ENCODE measurements at places on chromosomes 7 and 10.

- DNase-seq = no peak
Observed at GRCh38 chr7:135925210-135925609, 51.9 kb downstream of the MTPN start.

GRCh38 chr7:116630357-116630756, 41.6 kb upstream of the MET start:
- DNase-seq = no peak

DNA sequence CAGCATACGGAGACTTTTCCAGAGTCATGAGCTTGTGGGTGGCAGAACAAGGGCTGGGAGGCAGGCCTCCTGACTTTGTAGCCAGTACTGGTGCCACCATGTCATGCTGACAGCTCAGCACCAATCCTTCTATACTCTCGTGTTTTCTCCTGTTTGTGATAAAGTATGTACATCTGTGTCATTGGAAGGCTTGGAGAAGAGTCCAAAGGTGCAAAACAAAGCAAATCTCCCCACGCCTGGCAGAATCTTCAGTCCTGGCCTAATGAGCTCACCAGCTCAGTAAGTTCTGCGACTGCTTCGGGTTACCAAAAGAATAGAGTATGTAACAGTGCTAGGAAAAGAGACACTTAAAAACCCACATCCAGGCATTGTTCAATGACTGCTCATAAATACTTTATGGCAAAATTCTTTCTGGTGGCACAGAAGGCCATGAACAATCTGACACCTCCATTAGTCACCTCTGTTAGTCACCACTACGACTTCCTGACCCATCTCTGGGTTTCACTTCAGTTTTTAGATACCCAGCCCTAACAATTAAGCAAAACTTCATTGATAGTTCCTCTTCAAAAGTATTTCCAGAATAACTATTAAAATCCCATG, 24.5 kb downstream of the STEAP1 start:
- DNase-seq = peak; percentile 37

- DNase-seq = peak; percentile 76
Observed at GRCh38 chr7:99000904-99001465, 122.7 kb downstream of the TRRAP start.

DNA sequence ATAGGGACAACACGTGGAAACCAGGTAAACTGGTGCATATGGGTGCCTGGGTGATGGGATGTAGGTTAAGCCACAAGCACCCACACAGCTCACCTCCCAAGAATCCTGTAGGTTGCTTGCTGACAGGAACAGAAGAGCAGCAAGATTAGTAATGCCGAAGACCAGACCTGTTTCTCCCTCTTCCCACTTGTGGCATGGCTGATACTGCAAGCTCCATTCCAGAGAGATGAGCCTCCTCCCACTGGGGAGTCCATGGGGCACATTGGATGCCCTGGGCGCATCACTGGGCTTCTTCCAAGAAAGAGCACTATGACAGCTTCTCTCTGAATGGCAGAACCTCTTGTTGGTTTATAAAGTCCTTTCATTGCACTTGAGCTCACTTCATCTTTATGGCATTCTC, 44.4 kb upstream of the LOXL4 start:
- DNase-seq = no peak

GRCh38 chr10:6395606-6396005, 184.5 kb downstream of the PRKCQ start:
- no peak for DNase-seq

GRCh38 chr10:130212746-130213145, 76.6 kb downstream of the GLRX3 start:
- no peak for DNase-seq

GRCh38 chr10:96402417-96403305, 43.9 kb upstream of the OPALIN start:
- no peak for DNase-seq

DNA sequence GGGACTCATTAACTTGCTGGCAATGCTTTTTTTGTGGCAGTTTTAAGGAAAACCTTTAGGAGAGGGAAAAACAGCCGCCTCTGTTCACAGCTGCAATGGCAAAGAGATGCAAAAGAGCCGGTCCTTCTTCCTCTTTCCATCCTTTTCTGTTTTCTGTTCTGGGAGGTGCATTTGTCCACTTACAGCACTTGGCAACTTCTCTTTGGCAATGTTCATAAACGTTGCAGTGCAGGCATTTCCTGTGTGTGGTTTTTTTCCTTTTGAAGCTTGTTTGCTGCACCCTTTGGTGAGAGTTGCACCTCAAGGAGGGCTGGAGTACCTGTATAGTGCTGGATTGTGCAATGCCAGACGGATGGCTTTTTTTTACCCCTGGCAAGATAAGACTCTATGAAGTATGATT, 53.9 kb upstream of the HABP2 start:
- no peak for DNase-seq

DNA sequence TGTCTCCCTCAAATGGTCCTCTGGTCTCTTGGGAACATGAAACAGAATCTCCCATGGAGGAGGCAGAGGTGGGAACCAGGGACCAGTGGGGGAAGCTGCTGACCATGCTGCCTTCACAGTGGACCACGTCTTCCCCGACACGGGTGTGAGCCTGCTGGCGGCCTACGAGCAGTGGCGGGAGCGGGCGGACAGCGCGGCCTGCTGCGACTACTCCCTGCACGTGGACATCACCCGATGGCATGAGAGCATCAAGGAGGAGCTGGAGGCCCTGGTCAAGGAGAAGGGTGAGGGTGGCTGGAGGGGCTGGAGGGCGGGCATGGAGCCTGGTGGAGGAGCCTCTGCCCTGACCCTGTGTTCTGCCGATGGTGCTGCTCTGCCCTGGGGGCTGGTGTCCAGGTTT, 8.0 kb downstream of the DPYSL4 start:
- DNase-seq = no peak

GRCh38 chr7:1025743-1026581, 18.4 kb upstream of the GPR146 start:
- DNase-seq = no peak

GRCh38 chr10:124369986-124370385, 48.7 kb downstream of the OAT start:
- no peak for DNase-seq

DNA sequence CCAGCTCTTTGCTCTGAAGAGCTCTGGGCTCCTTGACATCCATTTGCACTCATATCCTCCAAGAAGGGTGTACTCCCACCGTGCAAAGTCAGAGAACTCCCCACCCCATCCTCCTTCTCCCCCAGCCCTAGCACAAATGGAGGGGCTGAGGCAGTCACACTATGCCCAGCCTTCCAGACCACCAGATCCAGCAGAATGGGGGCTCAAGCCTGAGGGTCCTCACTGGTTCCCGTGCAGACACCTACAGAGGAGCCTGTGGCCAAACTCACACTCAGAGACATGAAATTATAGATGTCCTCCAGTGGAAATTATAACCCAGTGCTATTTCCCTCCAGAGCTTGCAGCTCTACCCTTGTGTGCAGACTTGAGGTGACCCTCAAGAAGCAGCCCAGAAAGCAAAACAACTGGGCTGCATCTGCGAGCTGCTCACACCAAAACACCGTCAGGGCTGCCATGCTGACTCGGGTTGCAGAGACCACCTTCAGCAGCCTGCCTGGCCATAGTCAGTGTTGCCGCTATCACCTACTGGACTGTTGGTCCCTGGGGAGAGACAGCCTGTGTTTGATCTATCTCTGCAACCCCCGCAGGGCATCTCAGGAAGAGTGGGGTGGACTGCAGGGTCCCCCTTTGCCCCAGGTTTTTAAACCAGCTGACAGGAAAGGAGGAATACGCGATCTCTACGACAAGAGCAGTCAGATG, 7.4 kb downstream of the ZNF488 start:
- DNase-seq = no peak

GRCh38 chr10:124329941-124330340, 88.8 kb downstream of the OAT start:
- no peak for DNase-seq

DNA sequence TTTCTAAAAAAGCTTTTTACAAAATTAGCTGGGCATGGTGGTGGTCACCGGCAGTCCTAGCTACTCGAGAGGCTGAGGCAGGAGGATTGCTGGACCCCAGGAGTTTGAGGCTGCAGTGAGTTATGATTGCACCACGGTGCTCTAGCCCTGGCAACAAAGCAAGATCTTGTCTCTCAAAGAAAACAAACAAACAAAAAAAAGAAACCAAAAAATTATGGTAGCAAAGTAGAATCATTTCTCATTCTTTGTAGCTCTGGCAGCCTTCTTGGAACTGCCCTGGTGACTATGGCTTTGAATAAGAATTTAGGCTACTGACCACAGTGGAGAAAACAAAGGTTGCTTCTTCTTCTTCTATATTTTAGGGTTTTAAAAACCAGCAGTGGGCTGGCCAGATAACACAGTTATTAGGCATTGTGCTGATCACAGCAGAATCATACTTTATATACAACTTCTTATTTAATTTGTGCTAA, 41.9 kb upstream of the PRKAR2B start:
- no peak for DNase-seq

DNA sequence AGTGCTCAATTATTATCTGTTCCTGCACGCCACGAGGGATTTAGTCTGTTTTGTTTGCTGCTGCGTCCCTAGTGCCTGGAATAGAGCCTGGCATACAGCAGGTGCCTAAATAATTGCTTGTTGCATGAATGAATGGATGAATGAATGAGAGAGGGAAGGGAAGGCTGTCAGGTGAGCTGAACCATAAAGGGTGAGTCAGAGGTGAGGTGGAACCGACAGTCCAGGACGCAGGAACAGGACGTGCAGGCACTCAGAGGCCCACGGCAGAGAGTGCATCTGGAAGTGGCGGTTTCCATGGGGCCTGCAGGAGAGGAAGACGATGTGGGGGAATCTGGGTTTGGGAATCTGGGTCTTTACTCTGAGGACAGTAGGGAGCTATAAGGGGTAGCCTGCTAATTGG, 17.7 kb upstream of the PPIF start:
- no peak for DNase-seq

- no peak for DNase-seq
Observed at GRCh38 chr7:30842542-30843451, 68.9 kb upstream of the AQP1 start.

- DNase-seq = no peak
Observed at GRCh38 chr7:135490783-135491182, 19.1 kb downstream of the CNOT4 start.

DNA sequence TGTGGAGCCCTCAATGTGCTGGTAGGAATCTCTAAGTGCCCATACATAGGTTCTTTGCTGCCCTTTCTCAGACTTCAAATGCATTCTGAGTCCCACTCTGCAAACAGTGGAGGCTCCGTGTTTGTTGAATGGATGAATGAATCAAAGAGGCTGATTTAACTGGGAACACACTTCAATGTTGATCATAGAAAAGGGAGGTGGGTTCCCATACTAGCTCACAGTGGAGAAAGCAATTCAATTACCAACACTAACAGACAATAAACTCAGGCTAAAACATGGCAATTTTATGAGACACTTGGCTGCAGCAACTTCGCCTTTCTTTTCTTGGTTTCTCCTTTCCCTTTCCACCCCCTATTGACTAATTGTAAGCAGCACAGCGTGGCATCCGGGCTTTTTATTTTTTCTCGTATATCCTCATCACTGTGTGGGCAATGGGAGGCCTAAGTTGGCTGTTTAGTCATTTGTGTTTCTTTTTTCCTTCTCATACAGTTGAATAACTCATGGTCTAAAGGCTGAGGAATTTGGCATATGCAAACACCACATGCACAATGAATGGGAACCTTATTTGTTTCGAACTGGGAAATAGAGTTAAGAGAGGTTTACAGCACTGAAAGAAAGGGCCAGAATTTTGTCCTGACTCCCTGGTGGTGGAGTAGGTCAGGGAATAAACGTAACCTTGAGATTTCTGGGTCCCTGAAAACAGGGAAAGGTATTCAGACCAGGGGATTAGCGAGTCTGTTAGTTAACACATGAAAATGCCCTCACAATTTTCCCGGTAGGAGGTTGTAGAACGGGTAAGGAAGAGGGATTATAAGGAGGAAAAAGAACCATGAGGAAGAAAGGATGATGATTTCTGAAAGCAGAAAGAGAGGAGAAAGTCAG, 858.5 kb downstream of the KCNMA1 start:
- DNase-seq = no peak

DNA sequence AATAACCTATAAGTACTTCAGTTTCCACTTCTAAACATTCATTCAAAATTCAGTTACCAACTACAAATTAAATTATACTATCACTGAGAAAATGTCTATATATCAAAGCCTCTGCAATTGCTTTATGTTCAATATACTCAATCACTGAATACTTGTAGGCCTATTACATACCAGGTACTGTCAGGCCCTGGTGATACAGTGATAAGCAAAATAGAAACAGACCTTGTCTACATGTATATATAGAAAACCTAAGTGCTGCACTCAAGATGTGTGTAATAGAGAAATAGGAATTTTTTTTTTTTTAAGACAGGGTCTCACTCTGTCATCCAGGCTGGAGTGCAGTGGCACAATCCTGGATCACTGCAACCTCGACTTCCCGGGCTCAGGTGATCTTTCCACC, 53.7 kb upstream of the PHF14 start:
- DNase-seq = no peak

GRCh38 chr7:151839451-151839921, 37.4 kb downstream of the PRKAG2 start:
- no peak for DNase-seq
